Neuronal stem cell (in vitro differentiated cells): ENCODE measurements at places on chromosomes 2 and 18.

DNA sequence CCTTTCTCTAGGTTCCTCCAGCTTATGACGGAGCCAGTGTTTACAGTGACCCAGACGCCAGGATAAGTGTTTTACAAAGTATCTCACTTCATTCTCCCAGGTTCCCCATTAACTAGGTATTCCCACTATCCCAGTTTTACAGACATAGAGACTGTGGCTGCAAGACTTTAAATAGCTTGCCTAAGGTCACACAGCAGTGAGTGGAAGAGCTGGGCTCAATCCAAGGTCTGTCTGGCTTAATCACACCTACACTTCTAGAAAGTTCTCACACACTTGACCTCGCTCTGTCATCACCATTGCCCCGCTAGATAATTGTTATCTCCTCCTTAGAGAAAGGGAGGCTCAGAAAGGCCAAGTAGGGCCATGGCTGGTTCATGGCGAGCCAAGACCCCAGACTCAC lies 110.2 kb downstream of the ANTXR1 start:
- no peaks in the 10 kb centered on the region for H3K27me3 ChIP-seq
- no peaks in the 10 kb centered on the region for H3K4me1 ChIP-seq
- H3K27ac ChIP-seq: no peak overlapping the region

DNA sequence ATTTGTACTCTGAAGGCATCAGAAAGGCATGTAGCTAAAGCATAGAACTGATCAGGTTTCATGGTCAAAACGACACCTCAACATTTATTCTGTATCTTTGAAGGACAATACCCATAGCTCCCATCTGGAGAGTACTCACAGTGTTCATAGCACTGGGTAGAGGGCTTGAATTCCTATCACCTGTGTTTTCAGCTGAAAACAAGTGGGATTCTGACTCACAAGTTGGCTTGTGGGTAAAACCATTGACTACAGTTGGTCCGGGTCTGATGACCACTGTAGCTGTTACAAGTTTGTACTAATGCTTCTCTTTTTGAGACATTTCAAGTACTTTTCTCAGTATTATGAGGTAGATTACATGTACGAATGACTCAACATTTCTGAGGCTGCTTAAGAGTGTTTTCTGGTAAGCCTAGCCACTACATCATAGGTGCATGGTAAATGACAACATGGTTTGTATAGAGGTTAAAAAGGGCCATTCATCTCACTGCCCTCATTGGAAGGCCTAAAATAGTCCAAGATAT lies 68.6 kb upstream of the PELI1 start:
- no peak for DNase-seq
- no peak overlapping the region for H3K4me3 ChIP-seq
- H3K36me3 ChIP-seq: no peaks in the 10 kb centered on the region
- no peaks in the 10 kb centered on the region for H3K4me1 ChIP-seq
- no peak overlapping the region for H3K27ac ChIP-seq
- no peaks in the 10 kb centered on the region for H3K27me3 ChIP-seq

GRCh38 chr2:169761251-169761969 lies 27.8 kb downstream of the KLHL23 start:
- H3K4me1 ChIP-seq: no peaks in the 10 kb centered on the region
- H3K4me3 ChIP-seq: no peak overlapping the region
- H3K27me3 ChIP-seq: no peaks in the 10 kb centered on the region

DNA sequence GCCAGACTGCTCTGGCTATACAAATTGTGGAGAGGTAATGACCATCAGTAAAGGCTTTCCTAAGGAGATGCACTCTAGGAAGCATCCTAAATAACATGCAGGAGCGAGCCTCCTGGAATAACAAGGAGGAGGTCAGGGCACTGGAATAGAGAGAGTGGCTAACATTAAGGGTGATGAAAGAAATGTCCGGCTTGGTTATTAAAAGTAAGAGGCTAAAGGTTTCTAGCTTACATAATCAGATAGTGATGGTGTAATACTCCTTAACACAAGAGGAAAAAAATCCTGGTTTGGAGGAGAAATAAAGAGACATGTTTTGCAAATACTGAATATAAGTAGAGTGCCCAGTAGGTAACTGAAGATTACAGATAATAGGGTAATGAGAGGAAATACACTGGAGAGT lies 365.7 kb downstream of the ZEB2 start:
- no peak overlapping the region for H3K27ac ChIP-seq
- no peak for DNase-seq
- no peak overlapping the region for H3K4me3 ChIP-seq
- no peaks in the 10 kb centered on the region for H3K36me3 ChIP-seq
- H3K27me3 ChIP-seq: no peaks in the 10 kb centered on the region

DNA sequence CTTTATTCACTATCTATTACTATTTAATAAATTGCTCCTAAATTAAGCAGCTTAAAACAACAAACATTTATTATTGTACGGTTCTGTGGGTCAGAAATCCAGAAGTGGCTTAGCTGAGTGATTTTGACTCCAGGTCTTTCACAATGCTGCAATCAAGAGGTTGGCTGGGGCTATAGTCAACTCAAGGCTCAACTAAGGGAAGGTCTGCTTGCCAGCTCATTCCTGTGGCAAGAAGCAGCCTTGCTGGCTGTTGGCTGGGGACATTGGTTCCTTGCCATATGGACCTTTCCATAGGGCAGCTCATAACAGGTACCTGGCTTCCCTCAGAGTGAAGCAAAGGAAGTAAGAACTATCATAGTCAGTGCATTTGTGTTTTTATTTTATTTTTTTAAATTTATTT lies 5.0 kb upstream of the MRPL19 start:
- no peak overlapping the region for H3K4me3 ChIP-seq
- H3K27me3 ChIP-seq: no peaks in the 10 kb centered on the region
- H3K27ac ChIP-seq: no peak overlapping the region
- H3K4me1 ChIP-seq: no peaks in the 10 kb centered on the region
- no peaks in the 10 kb centered on the region for H3K36me3 ChIP-seq
- no peak for DNase-seq

- H3K4me3 ChIP-seq: no peak overlapping the region
- no peaks in the 10 kb centered on the region for H3K4me1 ChIP-seq
- H3K27me3 ChIP-seq: no peaks in the 10 kb centered on the region
Observed at GRCh38 chr2:196480653-196481323, 158.7 kb upstream of the CCDC150 start.

GRCh38 chr2:167335541-167335992 lies 447.3 kb downstream of the XIRP2 start:
- no peak overlapping the region for H3K27ac ChIP-seq
- no peaks in the 10 kb centered on the region for H3K36me3 ChIP-seq
- DNase-seq: no peak
- peaks cover 14% of the 10 kb centered on the region for H3K4me1 ChIP-seq
- H3K4me3 ChIP-seq: no peak overlapping the region

GRCh38 chr2:71974846-71975245 lies 172.8 kb downstream of the CYP26B1 start:
- H3K4me3 ChIP-seq: no peak overlapping the region
- no peaks in the 10 kb centered on the region for H3K4me1 ChIP-seq
- no peak overlapping the region for H3K27ac ChIP-seq
- no peaks in the 10 kb centered on the region for H3K27me3 ChIP-seq
- no peaks in the 10 kb centered on the region for H3K36me3 ChIP-seq
